ENCODE measurements at places on chromosomes 12 and 14.

DNA sequence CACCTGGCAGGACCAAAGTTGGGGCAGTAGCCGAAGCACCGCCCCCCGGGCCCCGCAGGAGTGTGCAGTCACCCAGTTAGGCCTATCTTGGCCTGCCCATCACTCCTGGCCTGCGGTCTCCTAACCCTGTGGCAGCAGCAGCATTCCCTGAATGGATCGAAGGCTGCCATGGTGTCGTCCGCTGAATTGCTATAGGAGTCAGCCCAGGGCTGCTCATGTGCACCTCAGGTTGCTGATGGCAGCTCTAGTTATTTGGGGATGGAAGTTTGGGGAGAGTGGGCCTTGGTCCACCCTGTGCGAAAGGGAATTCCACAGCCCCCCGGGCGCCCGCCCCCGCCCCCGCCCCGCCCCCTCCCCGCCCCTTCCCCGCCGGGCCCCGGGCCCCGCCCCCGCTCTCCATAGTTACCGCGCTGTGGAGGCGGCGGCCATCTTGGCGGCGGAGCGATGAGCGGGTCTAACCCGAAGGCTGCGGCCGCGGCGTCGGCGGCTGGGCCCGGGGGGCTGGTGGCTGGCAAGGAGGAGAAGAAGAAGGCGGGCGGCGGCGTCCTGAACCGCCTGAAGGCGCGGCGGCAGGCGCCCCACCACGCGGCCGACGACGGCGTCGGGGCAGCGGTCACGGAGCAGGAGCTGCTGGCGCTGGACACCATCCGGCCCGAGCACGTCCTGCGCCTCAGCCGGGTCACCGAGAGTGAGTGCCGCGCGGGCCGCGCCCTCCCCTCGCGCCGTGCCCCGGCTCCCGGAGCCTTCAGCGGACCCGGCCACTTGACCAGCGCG, at the start of gene UNC119B:
Gene UNC119B (plus strand): TSS at position 428 of the 774 bp plus-strand sequence. CDS start 17 bp downstream, at position 445.
- peak; percentile 64 for DNase-seq

- DNase-seq, result no peak
These were observed 21.6 kb upstream of the GPR132 start for GRCh38 chr14:105086833-105087307.

- no peak for DNase-seq
These were observed 38.7 kb downstream of the LEMD3 start for GRCh38 chr12:65208125-65208524.

- no peak for DNase-seq
These were observed 13.1 kb upstream of the PPP4R4 start for GRCh38 chr14:94161058-94161457.
